HFFc6 (cell line): ENCODE measurements at places on chromosomes 7 and 10. TPM values are rescaled to one million over a fixed set of nuclear protein-coding genes. Genes with fewer than 3 reads are reported as not detected.
A peak's percentile ranks its signal among the peaks of the same experiment; 100 is the strongest.

GRCh38 chr10:122201401-122201800 lies 69.7 kb upstream of the BTBD16 start:
- no peak overlapping the region for H3K4me3 ChIP-seq
- H3K36me3 ChIP-seq = no peaks in the 10 kb centered on the region
- H3K27ac ChIP-seq = no peak overlapping the region
- H3K27me3 ChIP-seq = no peaks in the 10 kb centered on the region

SPDYE9 gene
- total RNA-seq = not detected in 3 replicates

- peak; percentile 43 for DNase-seq
- peaks cover 35% of the 10 kb centered on the region for H3K4me1 ChIP-seq
- H3K27ac ChIP-seq = peak overlapping the region; percentile 63
- H3K4me3 ChIP-seq = no peak overlapping the region; the same call in 1 of the 2 replicates
Measured at GRCh38 chr10:100872034-100872791, 40.5 kb upstream of the SLF2 start.

- peaks cover 10% of the 10 kb centered on the region for H3K36me3 ChIP-seq
- H3K4me3 ChIP-seq = no peak overlapping the region
- no peak overlapping the region for H3K27ac ChIP-seq
- H3K27me3 ChIP-seq = peaks cover 57% of the 10 kb centered on the region
- H3K4me1 ChIP-seq = peaks cover 7% of the 10 kb centered on the region
Measured at GRCh38 chr7:139813151-139813550, 15.9 kb upstream of the TBXAS1 start.

- peaks cover 97% of the 10 kb centered on the region for H3K4me1 ChIP-seq
- H3K36me3 ChIP-seq = no peaks in the 10 kb centered on the region
- peak overlapping the region; percentile 27 for H3K4me3 ChIP-seq
Measured at GRCh38 chr10:99370993-99371392, 41.8 kb downstream of the CNNM1 start.

DNA sequence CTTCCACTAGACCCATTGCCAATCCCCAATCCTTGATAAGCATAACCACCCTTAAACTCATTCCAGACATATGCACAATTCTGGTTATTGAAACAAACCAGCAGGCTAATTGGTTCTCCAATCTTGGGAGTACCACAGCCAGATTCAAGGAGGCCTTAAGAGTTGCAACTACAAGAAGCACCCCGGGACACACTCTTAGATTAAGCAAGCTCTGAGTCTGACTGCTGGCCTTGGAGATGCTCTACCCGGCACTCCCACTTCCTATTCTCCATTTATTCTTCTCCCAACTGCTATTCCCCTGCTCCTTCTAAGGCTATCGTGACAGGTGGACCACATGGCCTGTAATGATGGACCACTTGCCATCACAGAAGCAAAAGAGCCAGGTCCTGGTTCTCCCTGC lies 40.3 kb downstream of the CYTH3 start:
- no peak overlapping the region for H3K4me3 ChIP-seq
- no peaks in the 10 kb centered on the region for H3K27me3 ChIP-seq
- H3K36me3 ChIP-seq = peaks cover 12% of the 10 kb centered on the region
- no peak for DNase-seq
- peaks cover 65% of the 10 kb centered on the region for H3K4me1 ChIP-seq

CALCR gene
- total RNA-seq = not detected in 3 replicates

EVX1 gene
- total RNA-seq = not detected in 2 replicates

- peaks cover 7% of the 10 kb centered on the region for H3K27me3 ChIP-seq
- no peak overlapping the region for H3K27ac ChIP-seq
- no peaks in the 10 kb centered on the region for H3K4me1 ChIP-seq
- no peak for DNase-seq
- H3K4me3 ChIP-seq = no peak overlapping the region
- no peaks in the 10 kb centered on the region for H3K36me3 ChIP-seq
Measured at GRCh38 chr10:76632767-76633051, 1004.9 kb downstream of the KCNMA1 start.

NRF1 gene
- 8.8 to 10.5 TPM (median 10.1 TPM) in 3 replicates for total RNA-seq

KIAA1549 gene
- 7.0 and 10.9 TPM in 2 replicates for total RNA-seq

DNA sequence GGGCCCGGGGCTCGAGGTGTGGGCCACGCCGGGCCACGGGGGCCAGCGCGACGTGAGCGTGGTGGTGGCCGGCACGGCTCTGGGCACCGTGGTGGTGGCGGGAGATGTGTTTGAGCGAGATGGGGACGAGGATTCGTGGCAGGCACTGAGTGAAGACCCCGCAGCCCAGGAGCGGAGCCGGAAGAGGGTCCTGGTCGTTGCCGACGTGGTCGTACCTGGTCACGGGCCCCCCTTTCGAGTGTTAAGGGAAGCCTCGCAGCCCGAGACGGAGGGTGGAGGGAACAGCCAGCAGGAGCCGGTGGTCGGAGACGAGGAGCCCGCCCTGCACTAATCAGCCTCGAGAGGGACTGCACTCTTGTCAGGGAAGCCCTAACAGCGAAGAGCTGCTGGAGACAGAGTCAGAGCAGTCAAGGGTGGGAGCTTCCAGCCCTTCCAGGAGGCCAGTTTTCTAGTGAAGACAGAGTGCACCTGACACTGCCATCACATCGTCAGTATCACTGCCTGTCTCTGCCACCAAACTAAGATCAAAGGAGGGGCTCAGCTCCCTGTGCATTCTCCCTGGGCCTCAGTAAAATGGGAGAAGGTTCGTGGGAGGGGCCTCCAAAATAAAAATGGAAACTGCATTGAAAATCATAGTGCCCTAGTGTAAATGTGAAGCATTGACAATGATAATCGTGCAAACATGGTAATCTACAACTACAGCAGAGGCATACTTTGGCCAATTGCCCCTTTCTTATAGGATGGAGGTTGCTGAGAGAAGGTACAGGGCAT lies 1.3 kb downstream of the MBLAC1 start:
- DNase-seq = peak; percentile 14
- peak overlapping the region; percentile 76 for H3K27ac ChIP-seq
- H3K4me3 ChIP-seq = peak overlapping the region; percentile 84
- peaks cover 6% of the 10 kb centered on the region for H3K27me3 ChIP-seq

- peaks cover 13% of the 10 kb centered on the region for H3K36me3 ChIP-seq
- peak; percentile 44 for DNase-seq
- no peak overlapping the region for H3K4me3 ChIP-seq
- H3K27ac ChIP-seq = no peak overlapping the region
- H3K27me3 ChIP-seq = no peaks in the 10 kb centered on the region; the same call in 1 of the 2 replicates
Measured at GRCh38 chr10:102352066-102352715, 43.3 kb upstream of the NFKB2 start.

SPDYE2B gene
- not detected in 3 replicates for total RNA-seq

GRCh38 chr10:28711776-28712175 lies 34.5 kb downstream of the BAMBI start:
- DNase-seq = no peak
- H3K27ac ChIP-seq = no peak overlapping the region
- no peak overlapping the region for H3K4me3 ChIP-seq
- peaks cover 23% of the 10 kb centered on the region for H3K27me3 ChIP-seq

GRCh38 chr7:7304705-7305450 lies 122.5 kb downstream of the C1GALT1 start:
- H3K27me3 ChIP-seq = peaks cover 10% of the 10 kb centered on the region
- no peaks in the 10 kb centered on the region for H3K36me3 ChIP-seq
- no peak for DNase-seq
- no peak overlapping the region for H3K4me3 ChIP-seq

DNA sequence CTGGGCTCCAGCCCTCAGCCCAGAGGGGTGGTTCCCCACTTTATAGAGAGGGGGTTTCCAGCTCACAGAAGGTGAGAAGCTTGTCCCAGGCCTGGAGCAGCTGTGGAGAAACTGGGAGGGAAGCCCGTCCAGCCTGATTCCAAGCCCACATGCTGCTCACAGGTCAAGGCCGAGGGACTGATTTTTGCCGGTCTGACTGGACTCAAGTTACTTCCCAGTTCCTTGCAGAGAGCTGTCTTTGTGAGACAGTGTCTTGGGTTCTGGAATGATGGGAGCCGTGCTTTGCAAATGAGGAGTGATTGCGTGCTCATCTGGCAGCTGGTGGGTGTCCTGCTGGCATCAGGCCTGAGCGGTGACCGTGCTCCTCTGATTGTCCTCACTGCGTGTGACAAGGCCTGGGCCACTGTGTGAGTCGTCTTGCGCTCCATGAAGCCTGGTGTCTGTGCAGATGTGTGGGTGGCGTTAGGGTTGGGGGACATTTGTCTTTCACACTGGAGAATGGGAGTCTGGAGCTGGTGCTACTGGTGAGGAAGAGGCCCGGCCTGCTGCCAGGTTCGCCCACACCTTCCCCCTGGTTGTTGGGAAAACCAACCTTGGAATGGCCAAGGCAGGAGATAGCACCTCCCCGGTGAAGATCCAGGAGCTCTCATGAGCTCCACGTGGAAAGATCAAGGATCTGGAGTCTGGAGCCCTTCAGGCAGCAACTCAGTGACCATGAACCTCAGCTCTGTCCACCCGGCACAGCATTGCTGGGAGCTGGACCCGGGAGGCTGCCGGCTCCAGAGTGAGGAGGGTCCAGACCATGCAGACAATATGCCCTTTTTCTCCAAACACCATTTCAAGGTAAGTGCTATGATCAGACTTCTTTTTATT lies 129.6 kb downstream of the SMURF1 start:
- no peaks in the 10 kb centered on the region for H3K4me1 ChIP-seq
- DNase-seq = no peak
- no peak overlapping the region for H3K27ac ChIP-seq
- H3K27me3 ChIP-seq = peaks cover 11% of the 10 kb centered on the region
- H3K4me3 ChIP-seq = no peak overlapping the region

- no peak overlapping the region for H3K4me3 ChIP-seq
- no peak for DNase-seq
- peaks cover 25% of the 10 kb centered on the region for H3K36me3 ChIP-seq
- H3K27me3 ChIP-seq = no peaks in the 10 kb centered on the region
- peaks cover 55% of the 10 kb centered on the region for H3K4me1 ChIP-seq
Measured at GRCh38 chr7:121012919-121013318, 24.4 kb downstream of the CPED1 start.

DNA sequence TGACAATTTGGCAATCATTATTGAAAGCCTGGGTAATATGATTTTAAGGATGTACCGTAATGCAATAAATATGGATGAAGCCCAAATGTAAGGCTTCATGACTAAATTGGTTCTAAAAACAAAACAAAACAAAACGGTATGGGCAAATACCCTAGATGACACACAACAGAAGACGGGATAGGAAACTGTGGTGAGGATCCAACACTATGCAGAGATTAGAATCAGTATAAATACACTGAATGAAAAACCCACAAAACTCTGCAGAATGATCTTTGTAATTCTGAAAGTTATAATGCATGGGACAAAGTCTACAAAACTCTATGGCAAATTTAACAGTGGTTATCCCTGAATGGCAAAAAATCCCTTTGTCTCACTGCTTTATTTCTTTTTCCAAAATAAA lies 57.6 kb downstream of the MALSU1 start:
- peak overlapping the region; percentile 35 for H3K27ac ChIP-seq
- peak; percentile 68 for DNase-seq
- H3K4me3 ChIP-seq = no peak overlapping the region
- peaks cover 44% of the 10 kb centered on the region for H3K4me1 ChIP-seq

DNA sequence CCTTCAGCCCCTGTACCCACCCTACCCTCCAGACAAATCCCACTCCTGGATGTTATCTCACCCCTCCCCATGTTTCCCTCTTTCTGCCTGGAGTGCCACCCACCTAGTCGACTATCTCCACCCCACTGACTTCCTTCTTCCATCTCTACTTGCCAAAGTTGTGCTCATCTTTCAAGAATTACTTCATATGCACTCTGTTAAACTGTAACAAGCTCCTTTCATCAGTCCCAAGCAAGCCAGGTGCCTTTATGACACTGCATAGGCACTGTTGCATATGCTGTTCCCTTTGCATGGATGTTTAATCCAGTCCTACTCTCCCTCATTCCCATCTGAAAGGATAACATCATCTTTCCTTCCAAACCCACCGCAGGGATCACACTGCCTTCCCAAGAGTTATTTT lies 8.9 kb upstream of the CDK1 start:
- no peak overlapping the region for H3K27ac ChIP-seq
- H3K36me3 ChIP-seq = no peaks in the 10 kb centered on the region
- no peaks in the 10 kb centered on the region for H3K4me1 ChIP-seq
